Putamen (tissue), 1 donor: ENCODE measurements at places on chromosomes 5 and 9.
A peak's percentile ranks its signal among the peaks of the same experiment; 100 is the strongest.

GRCh38 chr5:174198541-174198940, 153.0 kb downstream of the NSG2 start:
- no peak for DNase-seq

GRCh38 chr5:96516631-96517071, 83.6 kb upstream of the PCSK1 start:
- peak; percentile 16 for DNase-seq

GRCh38 chr9:95132366-95133324, 184.9 kb downstream of the FANCC start:
- no peak for DNase-seq

- DNase-seq = no peak
Observed at GRCh38 chr5:121746763-121747162, 104.9 kb upstream of the FTMT start.

GRCh38 chr5:176396330-176396729, 7.8 kb downstream of the HIGD2A start:
- no peak for DNase-seq

DNA sequence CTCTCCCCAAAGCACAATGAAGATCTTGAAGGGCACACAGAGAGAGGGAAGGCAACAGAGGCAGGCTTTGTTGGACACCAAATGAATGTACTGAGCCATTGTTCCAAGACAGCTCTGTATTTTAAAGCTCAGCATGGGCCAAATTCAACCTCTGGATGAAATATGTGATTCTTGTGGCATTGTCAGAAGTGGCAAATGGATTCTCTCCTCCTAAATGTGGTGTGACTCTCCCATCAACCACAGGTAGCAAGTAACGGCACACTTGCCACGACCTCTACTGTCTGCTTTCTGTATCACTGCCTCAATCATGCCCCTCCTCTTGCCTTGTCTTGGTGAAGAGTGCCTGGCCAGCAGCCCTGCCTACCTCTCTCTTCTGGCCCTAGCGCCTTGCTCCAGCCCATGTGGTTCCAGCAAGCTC, 6.1 kb upstream of the MOB3B start:
- DNase-seq = peak; percentile 78

DNA sequence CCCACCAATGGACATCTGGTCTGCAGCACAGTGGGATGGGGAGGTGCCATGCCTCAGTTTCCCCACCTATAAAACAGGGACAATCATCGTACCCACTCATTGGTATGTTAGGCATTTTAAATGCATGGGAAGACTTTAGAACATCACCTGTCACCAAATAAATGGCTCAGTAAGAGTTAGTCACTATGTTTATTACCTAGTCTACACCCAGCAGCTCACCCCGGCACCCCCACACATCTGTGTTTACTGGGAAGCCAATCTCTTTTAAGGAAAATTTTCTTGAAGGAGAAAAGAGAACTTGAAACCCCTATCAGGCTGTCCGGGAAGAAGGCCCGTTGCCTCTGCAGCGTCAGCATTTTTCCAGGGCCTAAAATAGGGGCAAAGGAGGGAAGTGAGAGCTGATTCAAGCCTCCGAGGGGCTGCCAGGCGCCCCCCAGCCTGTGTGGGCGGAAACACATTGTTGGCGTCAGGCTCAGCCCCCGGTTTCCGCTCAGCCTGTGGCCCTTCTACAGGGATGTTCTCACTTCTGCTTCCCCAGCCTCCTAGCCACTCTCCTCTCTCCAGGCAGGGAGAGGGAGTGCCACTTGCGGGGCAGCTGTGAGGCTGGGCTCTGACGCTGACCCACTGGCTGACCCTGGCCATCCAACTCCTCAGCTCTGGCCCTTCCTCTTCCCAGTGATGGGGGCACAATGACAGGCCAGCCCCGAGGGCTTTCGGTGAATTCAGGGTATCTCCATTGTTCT, 4.6 kb downstream of the CSF1R start:
- peak; percentile 39 for DNase-seq

DNA sequence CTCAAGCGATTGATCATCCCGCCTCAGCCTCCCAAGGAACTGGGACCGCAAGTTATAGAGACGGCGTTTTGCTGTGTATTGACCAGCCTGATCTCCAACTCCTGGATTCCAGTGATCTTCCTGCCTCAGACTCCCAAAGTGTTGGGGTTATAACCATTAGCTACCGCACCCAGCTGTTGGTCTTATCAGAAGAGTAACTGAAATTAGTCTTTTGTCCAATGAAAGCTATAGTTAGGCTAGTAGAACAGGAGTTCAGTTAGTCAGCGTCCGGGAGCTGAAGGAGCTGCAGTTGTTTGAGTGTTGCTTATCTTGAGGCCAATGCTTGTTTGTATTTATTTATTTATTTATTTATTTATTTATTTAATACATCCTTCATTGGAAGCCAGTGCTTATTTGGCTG, 3.2 kb upstream of the MIGA2 start:
- no peak for DNase-seq

- no peak for DNase-seq
Observed at GRCh38 chr9:134359493-134360179, 33.4 kb downstream of the RXRA start.

DNA sequence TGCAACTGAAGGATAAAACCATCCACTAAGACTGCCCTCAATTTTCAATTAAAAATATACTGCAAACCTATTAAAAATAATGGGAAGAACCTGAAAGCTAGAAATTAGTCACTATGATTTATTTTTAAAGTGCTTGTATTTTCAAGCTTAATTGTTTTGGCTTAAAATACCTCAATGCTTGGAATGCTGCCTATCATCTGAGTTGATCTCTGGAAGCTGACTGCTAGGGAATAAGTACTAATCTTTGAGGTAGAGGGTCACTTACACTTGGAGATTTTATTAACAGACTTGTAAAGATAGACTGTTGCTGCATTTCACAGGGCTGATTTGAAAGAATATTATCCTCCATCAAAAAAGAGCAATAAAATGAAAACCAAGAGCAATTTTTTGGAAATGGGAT, 6.2 kb downstream of the PCSK1 start:
- no peak for DNase-seq

DNA sequence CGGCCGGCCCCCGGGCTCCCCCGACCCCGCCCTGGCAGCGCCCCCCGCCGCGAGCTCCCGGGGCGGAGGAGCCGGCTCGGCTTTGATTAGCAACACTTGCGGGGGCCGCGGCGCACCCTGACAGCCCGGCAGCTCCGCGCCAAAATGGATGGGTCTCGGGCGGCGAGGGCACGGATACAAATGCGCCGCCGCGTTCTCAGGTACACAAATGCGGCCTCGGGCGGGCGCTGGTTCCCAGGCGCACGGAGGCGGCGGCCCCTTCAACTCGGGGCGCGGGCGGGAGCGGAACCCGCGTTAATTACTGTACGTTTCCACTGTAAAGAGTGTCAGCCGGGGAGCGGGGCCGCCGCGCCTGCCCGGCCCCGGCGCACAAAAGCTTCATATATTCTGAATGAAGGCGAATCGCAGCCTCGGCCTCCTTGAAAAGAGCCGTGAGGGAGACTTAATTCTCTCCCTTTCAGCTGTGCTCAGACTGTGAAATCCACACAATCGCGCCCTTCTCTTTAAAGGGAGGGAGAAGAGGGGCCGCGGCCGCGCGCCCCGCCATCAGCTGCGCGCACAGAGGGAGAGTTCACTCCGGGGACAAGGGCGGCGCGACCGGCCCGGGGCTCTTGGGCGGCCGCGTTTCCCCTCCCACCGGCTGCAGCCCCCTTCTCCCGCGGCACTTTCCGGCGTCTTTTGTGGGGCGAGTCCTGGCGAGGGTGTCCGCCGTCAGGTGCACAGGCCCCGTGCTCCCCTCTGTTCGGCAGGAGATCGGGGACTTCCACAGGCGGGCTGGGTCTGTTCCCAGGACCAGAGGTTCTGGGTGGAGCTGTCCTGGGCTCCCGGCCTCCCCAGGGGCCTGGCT, 27.0 kb downstream of the MSX2 start:
- peak; percentile 21 for DNase-seq

GRCh38 chr5:90948969-90949368, 390.4 kb downstream of the ADGRV1 start:
- no peak for DNase-seq

- DNase-seq = no peak
Observed at GRCh38 chr9:8390571-8390970, 591.0 kb upstream of the DMAC1 start.

DNA sequence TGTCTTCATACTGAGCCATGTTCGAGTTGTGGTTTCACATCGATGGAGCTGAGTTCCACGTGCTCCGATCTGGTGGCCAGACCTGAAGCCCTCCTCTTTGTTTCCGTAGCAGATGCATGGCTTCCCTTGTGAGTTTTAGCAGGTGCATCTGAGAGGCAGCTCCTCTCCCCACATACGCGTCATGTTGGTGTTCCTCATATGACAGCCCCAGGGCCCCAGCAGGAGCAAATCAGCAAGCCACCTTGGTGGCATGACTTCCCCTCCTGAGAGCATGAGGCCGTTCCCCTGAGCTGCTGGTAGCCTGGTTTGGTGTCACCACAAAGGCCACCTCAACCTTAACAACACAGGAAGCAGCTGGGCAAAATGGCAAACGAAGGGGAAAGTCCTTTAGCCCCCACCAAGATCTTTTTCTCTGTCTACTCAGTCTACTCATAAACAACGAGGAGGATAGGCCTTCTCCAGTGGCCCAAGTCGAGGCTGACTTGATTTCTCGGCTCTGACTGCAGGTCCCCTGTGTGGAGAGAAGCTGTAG, 5.9 kb downstream of the CYFIP2 start:
- DNase-seq = no peak

DNA sequence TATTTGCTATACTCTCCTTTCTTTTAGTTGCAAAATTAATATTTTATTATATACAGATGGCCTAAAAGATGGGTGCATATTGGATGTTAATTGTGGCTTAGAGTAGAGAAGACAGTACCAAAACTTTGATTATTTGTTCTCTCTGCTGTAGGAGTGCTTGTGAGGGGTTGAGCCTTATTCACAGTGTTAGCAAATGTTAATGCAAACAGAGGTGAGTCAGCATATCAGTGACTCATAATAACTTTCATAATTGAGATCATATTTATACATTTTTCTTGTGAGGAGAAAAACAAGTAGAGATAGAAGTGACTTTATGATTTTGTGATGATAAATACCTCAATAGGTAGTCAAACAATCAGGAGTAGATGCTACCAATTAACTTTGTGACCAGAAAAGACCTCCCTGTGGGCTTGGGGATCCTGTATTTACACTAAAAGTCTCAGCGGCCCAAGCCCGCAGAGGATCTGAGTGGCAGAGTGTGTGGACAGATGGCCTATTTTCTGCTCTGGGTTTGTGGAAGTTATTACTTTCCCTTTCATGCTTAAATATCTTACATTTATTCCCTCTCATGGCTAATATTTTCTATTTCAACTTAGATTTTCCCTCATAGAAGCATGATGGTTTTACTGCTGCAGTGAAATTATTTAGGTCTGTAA, 226.5 kb downstream of the TAF11L14 start:
- DNase-seq = no peak

DNA sequence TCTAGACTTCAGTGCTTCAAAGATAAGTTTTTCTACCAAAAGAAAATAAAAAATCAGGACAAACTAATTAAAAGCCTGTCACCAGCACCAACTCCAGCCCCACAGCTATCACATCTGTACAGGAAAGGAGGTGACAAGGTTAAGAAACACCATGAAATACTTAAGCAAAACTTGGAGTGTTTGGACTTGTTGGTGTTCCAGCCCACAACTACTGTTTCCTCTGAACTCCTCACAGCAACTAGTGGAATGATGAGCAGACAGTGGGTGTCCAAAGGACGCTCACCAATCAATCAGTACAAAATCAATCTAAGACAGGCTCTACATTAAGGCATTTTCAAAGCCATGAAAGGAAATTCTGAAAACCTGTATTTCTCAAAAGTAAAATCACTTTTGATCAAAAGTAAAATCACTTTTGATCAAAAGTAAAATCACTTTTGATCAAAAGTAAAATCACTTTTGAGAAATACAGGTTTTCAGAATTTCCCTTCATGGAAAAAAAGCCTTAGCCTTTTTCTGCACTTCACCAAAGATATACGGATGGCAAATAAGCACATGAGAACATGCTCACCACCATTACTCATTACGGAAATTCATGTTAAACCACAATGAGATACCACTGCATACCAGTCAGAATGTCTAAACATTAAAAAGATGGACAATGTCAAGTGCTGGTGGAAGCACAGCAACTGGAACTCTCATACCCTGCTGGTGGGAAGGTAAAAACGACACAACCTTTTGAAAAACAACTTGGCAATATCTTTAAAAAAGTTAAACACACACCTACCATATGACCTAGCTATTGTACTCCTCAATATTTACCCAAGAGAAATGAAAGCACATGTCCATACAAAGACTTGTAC, 79.7 kb downstream of the MED27 start:
- DNase-seq = no peak

DNA sequence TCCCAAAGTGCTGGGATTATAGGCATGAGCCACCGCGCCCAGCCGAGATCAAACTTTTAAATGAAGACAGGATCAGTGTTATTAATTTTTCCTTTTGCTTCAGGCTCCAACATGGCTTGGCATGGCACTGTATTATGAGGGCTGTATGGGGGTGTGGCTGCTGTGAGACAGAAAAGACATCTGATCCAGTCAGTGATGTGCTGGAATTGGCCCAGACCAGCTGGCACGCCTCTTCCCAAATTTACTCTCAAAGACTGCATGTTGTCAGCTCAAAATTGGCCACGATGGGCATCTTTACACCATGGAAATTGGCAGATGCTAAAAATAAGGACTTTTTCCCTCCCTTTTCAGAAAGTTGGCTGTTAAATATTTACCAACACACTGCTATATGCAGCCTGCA, 12.1 kb upstream of the COL27A1 start:
- no peak for DNase-seq

DNA sequence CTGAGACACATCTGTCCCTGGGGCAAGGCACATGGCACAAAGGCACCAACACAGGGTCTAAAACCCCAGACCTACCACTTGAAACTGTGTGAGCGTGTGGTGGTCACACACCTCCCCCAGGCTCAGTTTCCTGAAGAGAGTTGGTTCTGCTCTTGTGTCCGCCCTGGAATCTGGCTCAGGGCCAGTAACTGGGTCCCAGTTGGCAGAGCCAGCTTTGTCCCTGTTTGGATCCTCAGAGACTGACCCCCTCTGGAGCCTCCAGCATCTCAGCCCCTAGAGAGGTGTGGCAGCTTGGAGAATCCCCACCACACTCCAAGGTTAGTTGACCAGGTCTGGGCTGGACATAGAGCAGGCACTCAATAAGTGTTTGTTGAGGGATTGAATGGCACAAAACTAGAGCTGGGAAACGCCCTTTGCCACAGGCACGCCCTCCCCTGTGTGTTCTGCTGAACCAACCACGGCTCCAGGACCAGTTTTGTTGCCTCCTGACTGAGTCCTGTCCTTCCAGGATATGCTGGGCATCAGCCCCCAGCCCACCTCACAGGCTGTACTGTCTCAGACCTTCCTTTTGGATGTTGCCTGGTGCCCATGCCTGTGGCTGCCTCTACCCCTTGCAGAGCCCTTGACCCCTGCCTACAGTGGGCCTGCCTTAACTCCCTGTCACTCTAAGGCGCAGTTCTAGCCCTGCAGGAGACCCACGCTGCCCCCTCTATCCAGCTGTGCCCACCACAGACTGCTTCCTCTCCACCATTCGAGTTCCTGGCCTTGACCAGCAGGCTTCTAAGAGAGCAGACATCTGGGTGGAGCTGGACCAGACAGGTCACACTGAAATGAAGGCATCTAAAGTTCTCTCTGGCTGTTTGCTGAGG, 3.8 kb upstream of the PDLIM4 start:
- no peak for DNase-seq

- no peak for DNase-seq
Observed at GRCh38 chr5:135092476-135092875, 58.4 kb upstream of the PITX1 start.

GRCh38 chr5:176527246-176528222, 9.7 kb downstream of the RNF44 start:
- no peak for DNase-seq

- no peak for DNase-seq
Observed at GRCh38 chr9:31519826-31520225, 864.6 kb upstream of the ACO1 start.

- DNase-seq = no peak
Observed at GRCh38 chr9:124858330-124859046, 3.3 kb downstream of the RPL35 start.
